CD8-positive, alpha-beta memory T cell (primary cell): ENCODE measurements at places on chromosomes 1 and 21.

- no peak for DNase-seq
Observed at GRCh38 chr1:117067533-117068370, 7.6 kb downstream of the TTF2 start.

DNA sequence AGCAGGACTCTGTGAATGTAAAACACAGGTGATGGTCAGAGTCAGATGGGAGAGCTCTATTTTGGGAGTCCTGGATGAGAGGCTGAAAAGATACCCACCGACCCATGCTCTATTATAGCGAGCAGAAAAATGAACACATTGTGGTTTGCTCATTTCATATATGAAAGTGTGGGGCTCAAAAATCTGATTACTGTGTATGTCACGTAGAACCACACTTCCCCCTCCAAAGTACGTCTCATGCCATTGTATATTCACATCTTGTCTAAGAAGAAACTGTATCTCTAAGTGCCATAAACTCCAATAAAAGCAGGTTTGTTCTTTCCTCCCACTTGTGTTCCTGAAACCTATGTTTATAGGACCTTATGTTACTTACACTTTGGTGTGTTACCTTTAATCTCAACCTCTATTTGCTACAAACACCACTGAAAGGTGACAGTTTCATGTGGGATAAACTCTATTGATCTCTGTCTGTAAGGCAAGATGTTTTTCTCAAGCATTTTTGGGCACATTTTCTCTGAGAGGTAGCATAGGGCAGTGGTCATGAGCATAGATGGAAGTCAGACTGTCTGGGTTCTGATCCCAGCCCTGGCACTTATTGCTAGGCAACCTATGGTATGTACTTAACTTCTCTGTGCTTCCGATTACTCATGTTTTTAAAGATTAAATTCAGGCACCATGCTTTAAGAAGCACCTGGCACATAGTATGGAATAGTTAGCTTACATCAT is 214.4 kb downstream of the ST6GALNAC3 start:
- DNase-seq = no peak

GRCh38 chr1:14817223-14818170 is 219.0 kb downstream of the KAZN start:
- no peak for DNase-seq

GRCh38 chr1:235859789-235860188 is 6.9 kb downstream of the LYST start:
- DNase-seq = no peak

DNA sequence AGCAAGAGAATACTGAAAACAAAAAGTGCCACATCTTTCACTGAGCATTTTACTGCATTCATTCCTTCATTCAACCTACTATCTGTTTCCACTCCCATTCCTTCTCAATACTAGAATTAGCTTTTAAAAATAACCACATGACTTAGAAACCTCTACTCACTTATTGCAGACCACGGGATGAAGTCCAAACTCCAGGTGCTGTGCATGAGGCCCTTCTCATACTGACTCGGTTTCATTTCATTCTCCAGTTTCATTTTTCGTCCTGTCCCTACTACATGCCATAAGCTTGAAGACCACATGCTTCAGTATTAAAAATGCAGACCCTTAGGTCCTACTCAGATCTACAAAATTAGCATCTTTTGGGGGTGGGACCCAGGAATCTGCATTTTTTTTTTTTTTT is 2.3 kb upstream of the BACH1 start:
- no peak for DNase-seq

DNA sequence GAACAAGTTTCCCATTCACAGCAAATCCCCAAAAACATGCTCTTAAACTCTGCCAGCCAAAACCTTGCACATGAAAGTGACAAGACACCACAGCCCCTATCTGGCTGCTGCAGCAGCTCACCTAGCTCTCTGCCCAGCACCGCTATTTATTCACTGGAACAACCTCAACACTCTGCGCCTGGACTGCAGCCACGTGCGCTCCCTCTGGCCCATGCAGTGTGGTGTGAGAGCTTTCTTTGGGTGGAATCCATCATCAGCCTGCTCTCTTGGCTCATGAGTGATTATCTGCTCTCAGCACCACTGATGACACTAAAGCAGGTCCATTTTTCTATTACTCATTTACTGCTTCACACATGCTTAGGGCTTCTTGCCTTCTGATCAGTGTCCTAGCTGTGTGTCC is 11.4 kb downstream of the KCNJ6 start:
- DNase-seq = no peak

GRCh38 chr1:71509051-71509595 is 428.3 kb upstream of the ZRANB2 start:
- no peak for DNase-seq

- DNase-seq = no peak
Observed at GRCh38 chr1:38834221-38834782, 25.3 kb downstream of the RRAGC start.

DNA sequence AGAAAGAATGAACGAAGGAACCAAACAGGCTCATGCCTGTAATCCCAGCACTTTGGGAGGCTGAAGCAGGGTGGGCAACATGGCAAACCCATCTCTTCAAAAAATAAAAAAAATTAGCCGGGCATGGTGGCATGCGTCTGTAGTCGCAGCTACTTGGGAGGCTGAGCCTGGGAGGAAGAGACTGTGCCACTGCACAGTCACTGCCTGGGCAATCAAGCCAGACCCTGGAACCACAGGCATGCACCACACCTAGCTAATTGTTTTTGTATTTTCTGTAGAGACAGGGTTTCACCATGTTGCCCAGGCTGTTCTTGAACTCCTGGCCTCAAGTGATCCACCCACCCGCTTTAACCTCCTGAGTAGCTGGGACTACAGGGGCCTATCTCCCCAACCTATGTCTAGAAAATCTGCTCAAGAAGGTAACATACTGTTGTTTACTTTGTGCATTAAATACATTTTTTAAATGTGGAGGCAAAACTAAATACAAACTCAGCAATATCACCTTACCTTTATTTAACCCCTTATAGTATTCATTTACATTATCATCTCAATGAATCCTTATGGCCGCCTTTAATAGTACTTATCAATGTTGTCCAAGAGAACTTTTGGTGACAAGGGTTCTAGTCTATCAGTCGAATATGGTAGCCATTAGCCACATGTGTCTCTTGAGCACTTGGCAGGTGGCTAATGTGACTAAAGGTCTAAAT is 2.7 kb downstream of the KHDC4 start:
- DNase-seq = no peak

DNA sequence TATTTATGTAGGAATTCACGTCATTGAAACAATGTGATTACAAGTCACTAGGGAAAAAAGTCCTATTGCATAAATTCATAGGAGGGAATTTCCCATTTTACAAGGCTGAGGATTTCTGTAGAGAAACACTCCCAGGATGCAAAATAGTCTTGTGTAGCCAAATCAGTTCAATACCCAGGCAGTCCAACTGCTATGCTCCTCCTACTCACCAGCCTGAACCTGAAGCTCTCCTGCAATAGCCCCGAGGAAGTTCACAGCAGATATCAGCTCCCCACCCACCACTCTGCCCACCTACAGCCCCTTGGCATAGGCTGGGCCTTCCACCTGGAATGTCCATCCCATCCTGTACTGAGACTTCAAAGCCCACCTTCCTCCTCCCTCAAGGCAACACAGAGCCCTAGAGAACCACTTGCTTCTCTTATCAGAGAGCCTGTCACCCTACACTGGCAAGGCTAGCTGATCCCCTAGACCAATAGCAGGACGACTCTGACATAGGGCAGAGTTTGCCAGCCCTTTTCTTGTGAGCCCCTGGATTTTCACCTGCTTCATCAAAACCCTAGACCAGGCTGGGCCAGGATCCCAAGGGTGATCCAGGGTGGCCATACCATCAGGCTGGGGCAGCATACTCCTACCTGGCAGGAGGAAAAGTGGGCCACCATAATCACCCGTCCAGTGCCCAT is 1.5 kb downstream of the LSS start:
- DNase-seq = no peak

- no peak for DNase-seq
Observed at GRCh38 chr1:108858230-108858950, 1.5 kb upstream of the AKNAD1 start.

DNA sequence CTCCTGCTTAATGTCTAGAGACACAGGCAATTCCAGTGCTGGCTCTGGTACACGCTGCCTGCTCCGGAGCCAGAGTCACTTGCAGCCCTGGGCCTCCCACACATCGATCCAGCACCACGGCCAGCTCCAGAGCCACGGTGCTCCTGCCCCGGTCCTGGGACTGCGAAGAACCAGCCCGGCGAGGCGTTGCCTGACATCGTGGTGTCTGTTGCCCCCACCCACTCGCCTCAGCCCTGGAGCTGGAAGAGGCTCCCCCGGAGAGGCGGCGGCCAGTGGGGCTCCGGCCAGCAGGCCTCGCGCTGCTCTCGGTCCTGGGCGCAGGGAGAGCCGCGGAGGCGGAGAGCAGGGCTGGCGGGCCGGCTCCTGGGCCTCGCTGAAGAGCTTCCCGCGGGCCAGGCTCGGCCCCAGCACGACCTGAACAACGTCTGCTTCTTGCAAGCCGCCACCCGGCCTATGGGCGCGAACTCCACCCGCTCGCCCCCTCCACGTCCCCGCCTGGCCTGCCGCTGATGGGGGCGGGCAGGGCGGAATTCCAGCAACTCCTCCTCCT is 364.8 kb downstream of the CEP170 start:
- no peak for DNase-seq

DNA sequence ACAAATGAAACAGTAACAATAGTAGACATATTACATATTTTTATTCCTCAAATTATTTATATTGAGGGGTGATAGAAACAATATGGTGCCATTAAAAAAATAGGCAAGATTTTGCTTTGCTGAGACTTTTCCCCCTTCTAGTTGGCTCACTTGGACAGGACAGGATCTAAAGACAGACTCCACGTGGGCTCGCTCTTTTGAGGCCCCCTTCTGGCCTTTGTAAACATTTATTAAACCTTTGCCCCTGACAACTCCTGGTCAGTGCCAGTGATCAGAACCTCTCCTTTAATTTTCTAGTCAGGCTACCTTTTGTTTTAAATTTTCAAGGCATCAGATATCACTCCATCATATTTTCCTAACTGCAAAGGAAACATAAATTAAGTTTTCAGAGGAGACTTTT is 49.7 kb upstream of the IFI44L start:
- DNase-seq = no peak

DNA sequence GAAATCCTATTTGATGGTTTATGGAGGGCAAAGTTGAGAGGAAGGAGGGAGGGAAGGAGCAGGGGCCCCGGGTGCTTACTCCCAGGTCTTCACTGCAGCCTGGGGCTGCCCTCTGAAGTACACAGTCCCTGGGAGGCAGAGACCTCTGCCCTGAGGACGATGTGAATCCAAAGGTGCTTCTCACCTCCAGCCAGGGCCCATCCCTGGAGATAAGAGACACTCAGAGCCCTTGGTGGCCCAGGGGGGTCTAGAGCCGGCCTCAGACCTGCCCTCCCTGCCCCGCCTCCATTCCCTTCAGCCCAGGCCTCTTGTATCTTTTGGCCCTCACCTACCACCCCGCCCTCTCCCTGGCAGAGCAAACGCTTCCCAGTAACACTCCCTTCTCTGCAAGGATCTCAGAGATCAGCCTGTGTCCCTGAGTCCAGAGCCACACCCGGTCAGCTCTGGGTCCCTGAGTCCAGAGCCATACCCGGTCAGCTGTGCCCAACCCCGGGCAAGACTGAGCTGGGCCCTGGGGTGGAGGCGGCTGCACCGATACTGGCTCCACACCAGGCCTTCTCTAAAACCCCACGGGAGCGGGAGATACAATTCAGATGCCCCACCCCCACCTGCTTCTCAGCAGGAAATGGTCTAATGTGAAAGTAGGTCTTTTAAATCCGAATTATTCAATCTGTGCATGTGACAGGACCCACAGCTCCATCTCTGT is 3.6 kb upstream of the GNB1 start:
- no peak for DNase-seq

DNA sequence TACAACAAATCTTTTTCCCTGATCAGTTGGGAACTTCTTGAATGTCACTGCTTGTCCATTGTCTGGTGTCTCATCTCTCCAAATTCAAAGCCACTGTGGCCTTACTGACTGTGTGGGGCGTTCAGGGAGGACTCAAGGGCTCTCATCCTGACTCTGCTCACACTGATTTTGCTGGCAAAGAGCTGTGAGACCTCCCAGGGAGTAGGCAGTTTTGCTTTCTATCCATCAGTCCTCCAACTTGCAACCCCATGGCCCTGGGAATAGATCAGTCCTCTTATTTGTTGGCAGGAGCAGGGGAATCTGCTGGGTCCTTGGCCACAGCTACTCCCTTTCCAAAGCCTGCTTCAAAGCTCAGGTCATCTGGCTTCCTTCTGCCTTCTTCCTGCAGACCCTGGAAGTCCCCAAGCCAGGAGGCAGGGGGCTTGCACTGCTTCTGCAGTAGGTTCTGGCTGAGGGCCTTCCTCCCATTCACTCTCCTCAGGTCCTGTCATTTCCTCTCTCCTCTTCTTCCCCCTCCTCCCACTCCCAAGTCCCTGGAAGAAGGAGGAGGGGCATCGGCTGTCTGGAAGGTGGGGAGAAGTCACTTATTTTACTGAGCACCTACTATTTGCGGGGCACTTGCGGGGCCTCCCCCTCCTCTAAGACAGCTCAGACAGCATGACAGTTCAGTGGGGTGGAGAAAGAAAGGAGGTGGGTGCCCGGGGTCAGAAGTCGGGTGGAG is 876 bp upstream of the NAV1 start:
- no peak for DNase-seq

DNA sequence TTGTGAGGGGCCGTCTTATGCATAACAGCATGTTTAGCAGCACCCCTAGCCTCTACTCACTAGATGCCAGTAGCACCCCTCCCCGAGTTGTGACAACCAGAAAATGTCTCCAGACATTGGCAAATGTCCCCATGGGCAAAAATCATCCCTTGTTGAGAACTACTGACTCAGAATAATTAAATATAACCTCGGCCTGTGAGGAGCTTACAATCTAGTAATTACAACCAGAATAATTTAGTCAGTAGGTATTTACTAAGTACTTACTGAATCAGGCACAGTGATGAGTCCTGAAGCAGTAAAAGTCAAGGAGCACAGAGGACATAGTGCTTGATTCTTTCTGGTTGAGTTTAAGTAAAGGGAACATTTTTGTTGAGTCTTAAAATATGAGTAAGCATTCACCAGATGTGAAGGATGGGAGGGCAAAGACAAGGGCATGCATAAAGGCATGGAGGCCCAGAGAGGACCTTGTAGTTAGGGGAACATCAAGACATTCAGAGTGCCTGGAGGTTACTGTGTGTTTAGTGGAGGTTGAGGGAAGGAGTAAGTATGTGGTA is 44.1 kb upstream of the KCNQ4 start:
- DNase-seq = no peak

- DNase-seq = no peak
Observed at GRCh38 chr1:11248169-11248568, 14.2 kb downstream of the MTOR start.

DNA sequence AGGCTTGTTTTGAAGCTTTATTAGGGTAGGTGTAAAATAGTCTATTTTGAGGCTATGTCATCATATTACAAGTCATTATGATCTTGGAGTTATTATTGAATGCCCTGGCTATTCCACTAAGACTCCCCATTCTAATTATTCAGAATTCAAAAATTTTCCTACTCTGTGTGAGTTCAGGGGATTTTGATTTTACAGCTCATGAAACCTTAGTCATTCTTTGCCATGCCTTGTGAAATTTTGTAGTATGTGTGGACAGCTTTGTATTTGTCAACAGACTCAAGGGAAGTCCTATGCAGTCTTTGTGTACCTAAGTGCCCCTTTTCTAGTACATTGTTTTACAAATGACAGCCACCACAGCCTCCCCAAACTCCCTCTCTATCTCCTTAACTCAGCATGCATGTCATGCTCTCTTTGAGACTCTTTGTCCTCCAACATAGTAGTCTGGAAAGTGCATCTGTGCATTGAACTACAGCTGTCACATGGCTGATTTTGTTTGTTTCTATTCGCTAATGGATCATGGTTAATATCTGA is 28.0 kb downstream of the CD1D start:
- DNase-seq = no peak

- DNase-seq = no peak
Observed at GRCh38 chr21:27213303-27213702, 246.4 kb upstream of the ADAMTS5 start.
